ENCODE measurements at places on chromosomes 6 and 20.

DNA sequence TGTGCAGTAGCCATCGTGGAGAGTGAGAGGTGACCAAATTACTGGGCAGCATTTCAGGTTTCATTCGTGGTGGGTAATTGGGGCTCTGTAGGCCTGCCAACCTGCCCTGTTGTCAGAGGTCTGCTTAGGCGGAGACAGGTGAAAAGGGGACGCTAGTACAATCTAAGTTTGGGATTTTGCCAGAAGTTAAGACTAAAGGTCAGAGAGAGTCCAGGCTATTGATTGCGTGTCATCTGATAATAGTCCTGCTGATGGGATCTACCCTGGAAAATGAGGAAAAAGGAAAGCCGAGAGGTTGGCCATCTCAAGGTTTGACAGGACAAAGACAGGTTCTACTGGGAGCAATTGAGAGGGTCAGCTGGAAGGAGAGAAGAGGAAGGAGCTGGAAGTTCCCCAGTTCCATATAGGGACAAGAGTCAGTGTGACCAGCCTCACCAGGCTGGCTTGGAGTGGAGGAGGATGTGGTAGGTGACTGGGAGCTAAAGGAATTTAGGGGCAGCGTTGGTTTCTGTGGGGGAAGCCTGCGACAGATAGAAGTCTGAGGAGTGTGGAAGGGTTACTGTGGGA is 10.9 kb downstream of the ARFGEF2 start:
- peak; percentile 87 for DNase-seq

DNA sequence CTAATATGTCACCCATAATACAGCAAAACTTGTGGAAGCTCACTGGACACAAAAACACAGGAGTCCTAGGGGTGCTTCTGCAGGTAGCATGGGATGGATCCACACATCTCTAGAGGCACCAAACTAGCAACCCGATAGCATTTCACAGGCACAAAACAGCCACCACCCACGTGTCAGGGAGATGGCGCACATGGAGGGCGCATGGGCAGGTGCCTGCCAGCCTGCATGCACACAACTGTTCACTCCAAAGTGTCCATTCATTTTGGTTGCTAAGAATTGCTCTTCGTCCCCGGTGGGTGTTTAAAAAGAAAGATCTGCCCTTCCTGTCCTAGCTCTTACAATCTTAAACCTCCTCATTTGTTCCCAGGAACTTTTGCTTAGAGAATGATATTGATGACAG is 171.3 kb downstream of the SYNDIG1 start:
- no peak for DNase-seq

GRCh38 chr6:136012198-136012887 is 160.8 kb downstream of the PDE7B start:
- peak; percentile 88 for DNase-seq

DNA sequence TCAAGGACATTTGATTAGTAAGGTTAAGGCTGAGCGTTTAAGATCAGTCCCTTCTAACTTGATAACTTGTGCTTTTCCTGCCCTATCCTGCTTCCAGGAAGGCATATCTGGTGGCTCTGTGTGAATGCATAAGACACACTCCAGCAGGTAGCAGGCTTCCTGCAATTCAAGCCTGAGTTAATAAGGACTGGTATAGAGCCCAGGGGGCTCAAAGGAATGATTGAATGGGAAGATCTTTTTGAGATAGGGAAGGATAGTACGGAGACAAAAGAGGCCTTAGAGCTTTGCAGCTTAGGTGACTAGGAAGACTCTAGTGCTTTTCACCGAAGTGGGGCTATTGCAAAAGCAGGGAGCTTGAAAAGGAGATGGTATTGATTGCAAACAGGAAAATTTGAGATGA is 307.1 kb downstream of the GRIK2 start:
- no peak for DNase-seq

DNA sequence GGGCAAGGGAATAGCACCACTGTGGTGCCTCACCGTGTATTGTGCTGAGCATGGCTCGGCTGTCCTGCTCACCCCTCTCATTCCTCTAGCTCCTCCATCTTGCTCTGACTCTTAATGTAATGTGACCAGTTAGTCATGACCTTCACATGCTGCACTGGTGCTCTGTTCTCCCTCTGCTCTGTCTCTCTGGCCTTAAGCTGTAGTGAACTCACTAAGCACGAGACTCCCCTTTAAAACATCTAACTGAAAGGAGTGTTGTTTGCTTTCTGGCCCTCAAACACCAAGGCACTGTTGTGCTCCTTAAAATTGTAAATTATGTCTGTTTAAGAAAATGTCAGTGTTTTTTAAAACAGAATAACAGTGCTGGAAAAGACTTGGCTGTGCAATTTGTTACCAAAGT is 140.4 kb downstream of the HDGFL1 start:
- DNase-seq = no peak

GRCh38 chr6:31270788-31271640 is 878 bp downstream of the HLA-C start:
- peak; percentile 73 for DNase-seq

DNA sequence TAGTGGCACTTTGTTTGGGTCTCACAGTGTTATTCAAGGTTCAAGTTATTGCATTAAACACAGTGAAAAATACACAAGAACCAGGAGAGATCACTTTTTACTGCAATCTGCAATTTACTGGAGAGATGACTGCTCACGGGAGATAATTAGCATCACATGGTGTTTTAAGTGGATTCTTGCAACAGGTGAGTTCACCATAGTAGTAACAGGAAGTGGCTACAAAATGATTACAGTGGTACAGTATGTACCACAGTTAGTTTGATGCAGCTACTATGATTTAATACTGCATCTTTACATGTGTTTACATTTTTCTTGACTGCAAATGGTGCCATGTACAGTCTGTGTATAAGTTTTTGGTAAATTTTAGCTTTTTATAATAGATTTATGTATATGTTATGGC is 96.5 kb upstream of the SCP2D1 start:
- DNase-seq = no peak

GRCh38 chr20:23745247-23745646 is 5.5 kb downstream of the CST1 start:
- peak; percentile 6 for DNase-seq

DNA sequence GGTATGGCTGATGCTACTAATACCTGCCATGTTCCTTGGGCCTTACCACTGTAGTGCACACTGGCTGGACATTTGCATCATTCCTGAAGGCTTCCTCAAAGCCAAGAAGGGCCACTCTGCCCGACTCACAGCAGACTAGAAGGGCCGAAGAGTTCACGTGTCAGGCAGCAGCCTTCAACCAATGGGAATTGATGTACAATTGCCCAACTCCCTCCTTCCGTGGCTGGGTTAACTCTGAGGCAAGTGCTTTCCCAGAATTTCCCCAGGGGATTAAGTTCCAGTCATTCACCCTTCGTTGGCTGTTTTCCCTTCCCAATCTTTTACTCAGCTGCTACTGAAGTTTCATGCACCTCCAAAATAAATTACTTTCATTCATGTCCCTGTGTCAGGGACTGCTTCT is 29.8 kb downstream of the PSMB9 start:
- DNase-seq = peak; percentile 84
